ENCODE measurements at places on chromosomes 6 and 20.

GRCh38 chr20:2659547-2659946, 4.5 kb downstream of the IDH3B start:
- no peak for DNase-seq

GRCh38 chr6:52551483-52552277, 25.2 kb downstream of the TRAM2 start:
- DNase-seq, result peak; percentile 72

- DNase-seq, result no peak
Measured at GRCh38 chr6:4880363-4880762, 104.2 kb downstream of the CDYL start.

DNA sequence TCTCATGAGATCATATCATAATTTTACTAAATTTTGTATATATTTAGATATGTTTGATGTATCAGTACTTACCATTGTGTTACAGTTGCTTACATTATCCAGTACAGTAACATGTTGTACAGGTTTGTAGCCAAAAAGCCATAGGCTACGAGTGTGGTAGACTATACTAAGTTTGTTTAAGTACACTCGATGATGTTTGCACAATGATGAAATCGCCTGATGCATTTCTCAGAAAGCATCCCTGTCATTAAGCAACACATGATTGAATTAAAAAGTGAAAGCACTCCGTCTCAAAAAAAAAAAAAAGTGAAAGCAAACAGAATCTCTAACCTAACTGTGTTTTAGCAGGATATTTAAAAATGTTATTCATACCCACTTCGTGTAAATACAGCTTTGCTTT, 104.9 kb upstream of the TFAP2D start:
- DNase-seq, result no peak

DNA sequence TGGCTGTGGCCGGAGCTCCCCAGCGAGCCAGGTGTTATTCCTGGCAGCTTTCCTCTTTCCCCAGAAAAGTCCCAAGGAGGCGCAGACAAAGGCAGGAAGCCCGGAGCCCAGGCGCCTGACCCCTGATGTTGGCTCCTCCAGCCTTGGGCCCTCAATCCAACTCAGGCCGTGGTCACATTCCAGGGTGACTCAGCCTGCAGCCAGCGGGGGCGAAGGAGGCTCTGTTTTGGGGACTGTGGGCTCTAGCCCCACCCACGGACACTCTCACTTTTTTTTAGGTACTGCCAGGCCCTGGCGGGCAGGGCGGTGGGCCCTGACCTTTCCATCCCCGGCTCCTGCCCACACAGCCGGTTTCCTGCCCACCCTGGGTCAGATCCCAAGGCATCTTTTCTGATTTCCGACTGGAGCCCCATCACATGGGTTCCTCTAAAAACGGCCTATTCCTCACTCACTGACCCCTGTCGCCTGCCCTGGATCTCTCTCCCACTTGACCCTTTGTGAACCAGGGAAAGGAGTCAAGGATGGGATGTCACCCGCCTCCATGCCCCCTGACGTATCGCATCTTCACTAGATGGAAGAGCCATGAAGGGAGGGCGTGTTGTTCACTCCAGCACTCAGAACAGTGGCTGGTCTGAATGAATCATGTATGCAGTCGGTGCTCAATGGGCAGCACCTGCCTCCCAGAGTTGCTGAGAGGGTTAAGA, 5.5 kb downstream of the PTGIS start:
- no peak for DNase-seq

- no peak for DNase-seq
Measured at GRCh38 chr6:54112151-54112650, 958 bp downstream of the MLIP start.

- no peak for DNase-seq
Measured at GRCh38 chr6:53240761-53241160, 92.1 kb upstream of the GCM1 start.

DNA sequence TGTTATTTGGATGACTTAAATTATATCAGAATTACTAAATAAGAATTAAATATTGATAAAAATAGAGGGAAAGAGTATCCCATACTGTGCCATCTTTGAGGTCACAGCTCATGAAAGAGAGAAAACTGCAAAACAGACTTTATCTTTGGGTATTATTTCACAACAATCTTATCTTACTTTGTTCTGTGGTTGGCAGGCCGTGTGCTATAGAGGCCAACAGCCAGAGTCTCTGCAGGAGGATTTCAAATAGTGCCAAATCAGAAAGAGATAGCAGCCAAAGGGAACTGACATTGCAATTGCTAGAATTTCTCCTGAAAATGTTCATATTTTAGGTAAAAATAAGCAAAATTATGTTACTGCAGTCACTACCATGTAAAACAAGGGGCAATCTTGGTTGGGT, 354.2 kb downstream of the GRIK2 start:
- DNase-seq, result no peak

DNA sequence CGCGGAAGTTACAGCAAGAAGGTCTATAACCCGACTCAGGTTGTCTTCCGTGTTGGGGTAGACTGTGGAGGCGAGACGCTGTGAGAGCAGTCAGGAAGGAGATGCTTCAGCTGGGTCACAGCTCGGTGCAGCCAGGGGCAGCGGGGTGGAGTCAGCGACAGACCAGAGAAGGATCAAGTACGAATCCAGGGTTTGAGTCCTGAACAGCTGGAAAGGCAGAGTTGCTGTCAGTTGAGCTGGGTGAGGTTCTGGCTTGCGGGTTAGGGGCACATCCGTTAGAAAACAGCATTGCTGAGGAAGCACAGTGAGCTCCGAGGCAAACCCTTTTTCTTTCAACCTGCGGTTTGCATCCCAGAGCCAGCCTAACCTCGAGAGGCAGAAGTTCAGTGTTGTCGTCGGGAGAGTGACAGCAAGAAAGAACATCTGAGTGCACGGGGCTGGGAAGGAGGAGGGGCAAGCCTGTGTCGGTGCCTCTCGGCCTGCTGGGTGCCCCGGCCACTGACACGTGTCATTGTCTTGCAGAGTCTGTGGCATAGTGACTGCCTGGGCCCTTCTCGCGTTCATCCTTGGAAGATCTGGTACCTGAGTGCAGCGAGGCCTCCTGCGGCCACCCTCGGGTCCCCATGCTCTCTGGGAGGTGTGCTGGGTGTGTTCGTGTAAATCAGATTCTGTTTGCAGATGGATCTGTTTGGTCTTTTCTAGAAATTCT, 20.0 kb downstream of the PNLDC1 start:
- no peak for DNase-seq

- DNase-seq, result no peak
Measured at GRCh38 chr20:63697357-63697867, 960 bp downstream of the TNFRSF6B start.

GRCh38 chr6:568954-569523, 87.9 kb downstream of the HUS1B start:
- no peak for DNase-seq

DNA sequence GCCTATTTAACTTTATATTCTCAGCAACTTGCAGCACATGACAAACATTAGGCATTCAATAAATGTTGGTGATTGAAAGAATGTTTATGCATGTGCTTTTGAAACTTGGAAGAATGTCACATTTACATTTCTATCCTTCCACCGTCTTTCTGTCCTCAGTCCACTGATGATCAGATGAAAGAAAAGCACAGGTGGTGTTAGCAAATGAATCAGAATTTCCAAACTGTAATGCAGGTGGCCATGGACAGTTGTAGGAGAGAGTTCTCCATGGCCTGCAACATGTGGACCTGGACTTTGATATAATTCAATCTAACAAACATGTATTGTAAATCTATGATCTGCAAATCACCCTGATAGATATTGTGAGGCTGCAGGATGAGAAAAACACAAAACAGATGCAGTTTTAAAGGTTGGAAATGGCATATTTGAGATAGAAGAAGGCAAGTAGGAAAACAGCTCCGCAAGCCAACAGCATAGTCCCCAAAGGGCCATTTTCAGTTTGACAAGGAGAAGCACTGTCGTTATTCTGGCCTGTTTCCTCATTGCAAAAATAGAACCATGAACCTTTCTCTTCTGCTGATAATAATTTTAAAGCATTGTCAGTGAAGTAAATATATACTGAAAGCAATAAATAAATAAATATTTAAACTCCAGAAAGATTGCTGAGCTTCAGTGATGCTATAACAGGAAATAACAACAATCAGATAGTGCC, 119.4 kb downstream of the AIG1 start:
- no peak for DNase-seq

DNA sequence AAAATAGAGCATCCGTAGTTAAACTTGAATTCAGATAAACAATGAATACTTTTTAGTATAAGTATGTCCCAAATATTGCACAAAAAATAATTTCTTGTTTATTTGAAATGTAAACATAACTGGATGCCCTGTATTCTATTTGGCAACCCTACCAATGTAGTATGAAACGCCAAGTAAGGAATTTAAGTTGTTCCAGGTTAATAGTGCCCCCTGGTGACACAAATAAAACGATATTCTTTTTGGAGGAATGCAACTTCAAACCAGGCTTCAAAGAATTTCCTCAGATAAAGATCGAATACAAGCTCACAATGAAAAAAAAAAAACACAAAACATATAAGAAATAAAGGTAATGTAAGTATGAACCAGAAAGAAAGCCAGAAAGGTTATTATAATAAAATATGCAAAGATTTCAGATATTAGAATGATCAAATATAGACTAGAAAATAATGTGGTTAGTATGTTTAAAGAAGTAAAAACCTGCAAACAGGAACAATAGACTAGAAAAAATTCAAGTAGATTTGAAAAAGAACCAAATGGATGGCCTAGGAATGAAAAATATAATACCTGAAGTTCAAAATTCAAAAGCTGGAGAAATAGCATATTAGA, 18.4 kb upstream of the AKAP7 start:
- DNase-seq, result no peak

GRCh38 chr6:130849594-130849993, 22.4 kb downstream of the SMLR1 start:
- no peak for DNase-seq

- no peak for DNase-seq
Measured at GRCh38 chr6:125294036-125294435, 7.7 kb downstream of the HDDC2 start.

GRCh38 chr6:3361312-3362037, 95.4 kb downstream of the SLC22A23 start:
- no peak for DNase-seq

DNA sequence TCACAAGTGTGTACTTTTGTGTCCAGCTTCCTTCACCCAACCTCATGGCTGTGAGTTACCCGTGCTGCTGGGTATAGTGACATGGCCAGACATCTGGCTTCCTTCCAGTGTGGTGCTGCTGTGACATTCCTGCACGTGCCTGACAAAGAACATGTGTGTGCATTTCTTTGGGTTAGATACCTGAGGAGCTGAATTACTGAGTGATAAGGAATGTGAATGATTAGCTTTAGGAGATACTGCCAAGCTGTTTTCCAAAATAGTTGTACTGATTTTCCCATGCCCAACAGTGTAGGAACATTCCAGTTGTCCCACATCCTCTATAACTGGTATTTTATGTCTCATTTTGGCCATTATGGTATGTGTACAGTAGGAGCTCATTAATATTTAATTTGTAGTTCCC, 132.5 kb downstream of the PREX1 start:
- no peak for DNase-seq

DNA sequence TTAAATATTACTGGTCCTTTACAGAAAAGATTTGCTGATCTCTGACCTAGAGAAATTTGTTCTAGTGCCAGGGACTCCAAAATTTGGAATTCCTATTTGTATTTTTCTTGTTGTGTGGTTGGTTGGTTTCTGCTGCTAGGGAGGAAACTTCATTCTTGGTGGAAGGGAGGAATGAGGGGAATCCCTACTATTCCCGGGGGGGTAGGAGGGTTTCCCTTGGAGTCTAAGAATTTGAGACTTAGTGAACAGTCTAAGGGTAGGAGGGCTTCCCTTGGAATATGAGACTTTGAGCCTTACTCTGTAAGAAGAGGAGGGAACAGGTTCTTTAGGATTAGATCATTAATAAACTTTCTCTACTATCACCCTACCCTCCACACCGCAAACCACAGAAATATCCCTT, 67.1 kb upstream of the ADGRF1 start:
- no peak for DNase-seq
